ENCODE measurements at places on chromosomes 1 and 21.
A peak's percentile ranks its signal among the peaks of the same experiment; 100 is the strongest.

DNA sequence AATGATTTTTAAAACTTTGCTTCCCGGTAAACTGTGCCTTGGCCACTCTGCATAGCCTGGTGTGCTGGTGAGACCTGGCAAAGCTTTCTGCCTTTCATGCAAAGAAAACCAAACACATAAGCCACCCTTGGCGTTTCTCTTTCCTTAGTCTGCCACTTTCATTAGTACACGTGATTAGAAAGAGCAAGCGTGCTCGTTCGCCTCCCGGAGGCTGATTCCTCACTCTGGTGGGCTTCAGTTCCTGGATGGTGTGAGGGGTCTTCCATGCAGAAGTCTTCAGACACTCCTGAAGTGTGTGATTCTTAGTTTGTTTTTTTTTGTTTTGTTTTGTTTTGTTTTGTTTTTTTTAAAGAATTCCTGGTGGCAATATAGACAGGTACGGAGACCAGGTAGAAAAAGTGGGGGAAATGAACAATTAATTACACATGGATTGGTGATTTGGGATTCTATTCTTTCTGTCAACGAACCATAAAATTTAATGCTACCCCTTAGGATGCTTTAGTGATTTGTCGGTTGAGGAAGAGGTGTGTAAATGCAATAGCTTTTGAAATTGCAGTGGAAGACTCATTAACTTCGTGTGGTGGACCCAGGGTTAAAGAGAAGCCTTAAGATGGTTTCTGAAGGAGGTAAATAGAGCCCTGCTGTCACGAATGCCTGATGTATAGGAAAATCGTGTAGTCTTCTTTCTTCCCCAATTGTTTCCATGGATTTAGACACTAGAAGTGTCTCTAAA, 2.1 kb downstream of the GALNT2 start:
- DNase-seq, result peak; percentile 35

GRCh38 chr1:2346691-2347408, 44.5 kb downstream of the MORN1 start:
- DNase-seq, result no peak

- DNase-seq, result peak; percentile 21
These were observed 20.8 kb downstream of the ELK4 start for GRCh38 chr1:205610901-205611466.

DNA sequence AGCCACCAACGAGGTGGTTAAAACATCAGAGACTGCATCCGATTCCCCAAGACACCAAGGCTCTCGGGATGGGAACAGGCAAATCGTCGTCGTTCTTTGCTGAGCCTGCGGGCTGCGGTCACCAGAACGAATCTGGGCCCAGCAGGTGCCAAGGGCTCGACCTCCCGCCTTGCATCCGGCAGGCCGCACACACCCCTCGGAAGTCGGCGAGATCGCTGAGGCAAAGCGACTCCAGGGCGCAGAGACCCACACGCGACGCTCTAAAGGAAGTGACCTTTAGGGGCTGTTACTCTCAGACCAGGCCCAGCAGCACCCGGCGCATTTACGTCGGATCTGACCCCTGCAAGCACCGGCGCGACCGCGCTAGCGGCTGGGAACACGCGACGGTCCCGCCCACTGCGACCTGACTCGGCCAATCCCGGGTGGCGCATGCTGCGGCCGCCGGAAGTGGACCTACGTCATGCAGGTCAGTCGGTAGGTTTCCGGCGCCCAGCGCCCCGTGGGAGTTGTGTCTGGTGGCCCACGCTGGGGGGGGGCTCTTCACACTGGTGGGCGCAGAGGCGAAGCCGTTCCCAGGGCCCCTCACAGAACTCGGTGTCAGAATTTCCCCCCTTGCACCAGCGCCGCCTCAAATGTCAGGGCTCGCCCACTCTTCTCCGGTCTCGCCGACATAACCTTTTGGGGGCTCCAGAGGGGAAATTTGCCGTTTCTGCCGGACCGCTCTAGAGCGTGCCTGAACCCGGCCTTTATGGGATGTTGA, 7.5 kb upstream of the PARK7 start:
- DNase-seq, result peak; percentile 97

All from activated CD4-positive, alpha-beta T cell treated with anti-CD3 and anti-CD28 coated beads, Interleukin-10, Interleukin-2, amounts not matched to agents 100 ng/mL and 50 ng/mL, durations not matched to agents 16 hours and 8 hours (primary cell).